ENCODE measurements at places on chromosomes 16 and 17.

DNA sequence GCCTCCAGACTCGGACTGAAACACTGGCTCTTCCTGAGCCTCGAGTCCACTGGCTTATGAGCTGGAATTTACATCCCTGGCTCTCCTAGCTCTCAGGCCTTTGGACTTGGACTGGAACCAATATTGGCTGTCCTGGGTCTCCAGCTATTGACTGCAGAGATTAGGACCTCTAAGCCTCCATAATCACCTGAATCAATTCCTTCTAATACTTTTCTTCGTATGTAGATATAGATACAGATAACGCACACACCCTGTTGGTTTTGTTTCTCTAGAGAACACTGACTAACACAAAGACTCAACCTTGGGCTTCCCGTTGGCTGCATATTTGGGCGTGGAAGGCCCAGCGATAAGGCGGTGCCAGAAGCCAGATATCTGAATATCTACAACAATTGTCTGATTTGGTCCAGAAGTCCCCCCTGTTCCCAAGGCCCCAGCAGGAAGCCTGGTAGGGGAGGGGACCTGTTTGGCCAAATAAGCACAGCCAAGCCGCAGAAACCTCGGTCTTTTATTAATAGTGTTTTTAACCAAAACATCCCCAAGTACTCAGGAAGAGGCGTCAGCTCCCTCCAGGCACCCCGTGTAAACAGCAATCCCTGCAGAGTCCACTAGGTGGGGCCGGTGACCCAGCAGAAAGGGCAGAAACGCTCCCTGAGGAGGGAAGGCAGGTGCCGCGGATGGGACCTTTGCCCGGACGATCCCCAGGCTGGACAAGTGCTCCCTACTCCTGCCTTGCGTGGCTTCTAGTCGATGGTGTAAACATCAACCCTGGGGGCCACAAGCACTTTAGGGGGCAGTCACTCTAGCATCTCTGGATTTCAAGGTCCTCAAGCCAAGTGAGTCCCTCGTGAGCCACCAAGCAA, 57.0 kb downstream of the ABR start:
- DNase-seq: no peak

GRCh38 chr16:81604960-81605383, 160.4 kb downstream of the CMIP start:
- no peak for DNase-seq

GRCh38 chr17:67180275-67180674, 64.7 kb downstream of the HELZ start:
- no peak for DNase-seq

GRCh38 chr16:70774261-70774660, 26.7 kb downstream of the VAC14 start:
- no peak for DNase-seq

- no peak for DNase-seq
These were observed 4.3 kb upstream of the ADAMTS18 start for GRCh38 chr16:77439106-77439505.

DNA sequence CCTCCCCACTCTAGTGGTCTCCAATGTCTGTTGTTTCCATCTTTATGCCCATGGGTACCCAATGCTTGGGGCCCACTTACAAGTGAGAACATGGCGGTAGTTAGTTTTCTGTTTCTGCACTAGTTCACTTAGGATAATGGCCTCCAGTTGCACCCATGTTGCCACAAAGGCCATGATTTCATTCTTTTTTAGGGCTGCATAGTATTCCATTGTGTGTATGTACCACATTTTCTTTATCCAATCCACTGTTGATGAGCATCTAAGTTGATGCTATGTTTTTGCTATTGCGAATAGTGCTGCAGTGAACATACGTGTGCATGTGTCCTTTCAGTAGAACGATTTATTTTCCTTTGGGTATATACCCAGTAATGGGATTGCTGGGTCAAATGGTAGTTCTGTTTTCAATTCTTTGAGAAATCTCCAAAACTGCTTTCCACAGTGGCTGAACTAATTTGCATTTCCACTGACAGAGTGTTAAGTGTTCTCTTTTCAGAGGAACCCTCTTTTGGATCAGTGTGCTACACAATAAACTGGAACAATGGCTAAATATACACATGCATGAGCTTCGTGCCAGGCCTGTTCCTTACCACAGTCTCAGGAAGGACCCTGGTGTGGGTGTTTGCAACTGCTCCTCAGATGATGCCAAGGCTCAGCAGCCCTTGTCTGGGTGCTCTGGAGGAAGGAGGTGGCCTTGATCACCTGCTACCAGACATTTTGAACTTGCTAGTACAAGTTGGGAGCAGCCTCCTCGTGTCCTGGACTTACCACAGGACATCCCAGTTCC, 34.4 kb downstream of the KNOP1 start:
- DNase-seq: no peak

- DNase-seq: no peak
These were observed 461.8 kb upstream of the SOX9 start for GRCh38 chr17:71658996-71659395.

GRCh38 chr16:66569827-66570405, 3.7 kb downstream of the CMTM1 start:
- DNase-seq: no peak

- DNase-seq: no peak
These were observed 104.0 kb upstream of the CDH5 start for GRCh38 chr16:66262253-66263167.

DNA sequence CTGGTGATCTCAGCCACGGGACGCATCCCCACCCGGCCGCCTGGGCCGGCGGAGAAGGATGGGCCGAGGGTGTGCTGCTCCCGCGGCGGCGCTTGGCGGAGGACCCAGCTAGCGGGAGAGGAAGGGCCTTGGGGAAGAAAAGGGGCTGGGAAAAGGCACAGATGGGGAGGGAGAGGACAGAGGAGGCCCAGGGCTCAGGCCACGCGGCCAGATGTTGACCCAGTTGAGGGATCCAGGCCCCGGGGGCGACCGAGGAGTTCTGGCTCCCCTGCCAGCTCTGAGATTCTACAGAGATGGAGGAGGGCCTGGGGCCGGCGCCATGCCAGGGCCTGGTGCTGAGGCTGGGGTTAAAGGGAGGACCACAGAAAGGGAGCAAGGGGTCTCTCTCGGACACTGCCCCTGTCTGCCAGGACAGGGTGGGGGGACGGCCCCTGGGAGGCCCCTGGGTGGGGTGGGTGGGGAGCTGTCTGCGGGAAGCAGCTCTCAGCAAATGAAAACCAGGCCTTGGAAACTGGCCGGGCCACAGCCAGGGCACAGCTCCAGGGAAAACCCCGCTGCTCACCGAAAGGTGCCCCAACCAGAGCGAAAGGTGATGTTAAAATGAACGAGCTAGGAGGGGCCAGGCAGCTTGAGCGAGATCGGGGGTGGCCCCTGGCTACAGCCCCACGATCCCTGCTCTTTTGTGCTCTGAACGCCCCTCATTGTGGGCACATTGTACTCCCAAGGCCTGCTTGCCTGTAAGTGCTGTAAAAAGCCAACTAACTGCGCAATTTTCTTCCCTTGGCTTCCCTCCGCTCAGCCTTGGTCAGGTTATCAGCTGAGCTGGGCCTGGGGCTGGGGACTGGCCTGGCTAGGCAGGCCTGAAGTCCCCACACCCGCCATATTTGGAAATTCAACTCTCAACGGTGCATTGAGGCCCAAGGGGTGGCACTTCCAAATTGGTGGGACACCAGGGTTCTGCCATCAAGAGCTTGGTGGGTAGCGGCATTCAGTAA, 191.4 kb downstream of the ZNF423 start:
- DNase-seq: no peak

DNA sequence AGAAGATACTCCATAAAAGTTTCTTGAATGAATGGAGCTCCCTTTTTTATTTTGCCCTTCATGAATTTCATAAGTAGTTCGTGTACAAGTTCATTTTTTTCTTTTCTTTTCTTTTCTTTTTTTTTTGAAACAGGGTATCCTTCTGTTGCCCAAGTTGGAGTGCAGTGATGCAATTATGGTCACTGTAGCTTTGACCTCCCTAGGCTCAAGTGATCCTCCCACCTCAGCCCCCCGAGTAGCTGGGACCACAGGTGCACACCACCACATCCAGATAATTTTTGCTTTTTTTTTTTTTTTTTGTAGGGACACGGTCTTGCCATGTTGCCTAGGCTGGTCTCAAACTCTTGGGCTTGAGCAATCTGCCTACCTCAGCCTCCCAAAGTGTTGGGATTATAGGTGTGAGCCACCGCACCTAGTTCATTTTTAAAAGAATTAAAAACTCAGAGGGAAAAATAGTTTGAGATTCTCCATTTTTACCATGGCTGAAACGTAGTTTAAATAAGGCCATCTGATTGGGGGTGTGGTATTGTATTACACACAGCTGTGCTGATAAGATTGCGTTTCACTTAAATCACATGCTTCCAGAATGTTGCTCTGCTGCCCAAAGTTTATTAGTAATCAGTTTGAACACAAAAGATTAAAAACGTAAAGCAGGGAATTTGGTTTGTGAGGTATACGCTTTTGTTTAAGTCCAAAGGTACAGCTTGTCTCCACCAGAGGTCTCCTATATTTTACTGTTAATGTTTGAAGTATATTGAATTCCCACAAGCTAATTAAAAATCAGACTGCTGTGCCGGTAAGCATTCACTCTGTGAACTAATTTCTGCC, 154.1 kb downstream of the SOCS1 start:
- DNase-seq: no peak

Measured in HFF-Myc (cell line).